ENCODE measurements at places on chromosomes 13 and 19.

DNA sequence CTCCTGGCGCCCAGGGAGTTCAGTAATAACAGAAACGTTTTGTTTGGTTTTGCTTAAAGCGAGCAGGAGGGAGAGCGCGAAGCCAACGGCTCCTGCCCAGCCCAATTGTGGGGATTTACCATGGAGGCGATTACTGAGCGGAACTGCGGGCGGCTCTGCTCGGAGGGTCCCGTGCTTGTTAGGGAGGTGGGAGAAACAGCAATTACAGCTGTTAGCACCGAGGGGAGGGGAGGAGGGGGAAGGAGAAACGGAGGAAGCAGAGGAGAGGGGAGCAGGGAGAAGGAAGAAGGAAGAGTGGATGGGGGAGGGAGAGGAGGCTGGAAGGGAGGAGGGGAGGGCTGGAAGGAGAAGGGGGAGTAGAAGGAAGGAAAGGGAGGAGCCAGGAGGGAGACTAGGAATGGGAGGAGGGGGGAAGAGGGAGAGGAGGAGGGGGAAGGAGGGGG lies 7.7 kb upstream of the ONECUT3 start:
- DNase-seq, result no peak

DNA sequence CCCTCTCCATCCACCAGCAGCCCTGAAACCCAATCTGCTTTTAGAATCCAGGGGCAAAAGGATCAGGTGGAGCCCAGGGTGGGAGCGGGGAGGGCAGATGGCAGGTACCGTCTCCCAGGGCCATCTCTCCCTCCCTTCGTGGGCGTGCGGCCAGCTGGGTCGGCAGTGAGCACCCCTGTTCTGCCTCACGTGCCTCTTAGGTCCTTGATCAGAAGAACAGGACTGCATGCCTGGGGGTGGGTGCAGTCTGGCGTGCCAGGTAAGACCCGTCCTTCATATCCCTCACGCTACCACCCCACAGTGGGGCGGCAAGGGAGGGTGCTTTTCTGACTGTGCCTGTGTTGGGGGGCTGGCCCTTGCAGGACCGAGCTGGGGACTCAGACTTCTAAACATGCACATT lies 2.0 kb downstream of the SLC8A2 start:
- no peak for DNase-seq

DNA sequence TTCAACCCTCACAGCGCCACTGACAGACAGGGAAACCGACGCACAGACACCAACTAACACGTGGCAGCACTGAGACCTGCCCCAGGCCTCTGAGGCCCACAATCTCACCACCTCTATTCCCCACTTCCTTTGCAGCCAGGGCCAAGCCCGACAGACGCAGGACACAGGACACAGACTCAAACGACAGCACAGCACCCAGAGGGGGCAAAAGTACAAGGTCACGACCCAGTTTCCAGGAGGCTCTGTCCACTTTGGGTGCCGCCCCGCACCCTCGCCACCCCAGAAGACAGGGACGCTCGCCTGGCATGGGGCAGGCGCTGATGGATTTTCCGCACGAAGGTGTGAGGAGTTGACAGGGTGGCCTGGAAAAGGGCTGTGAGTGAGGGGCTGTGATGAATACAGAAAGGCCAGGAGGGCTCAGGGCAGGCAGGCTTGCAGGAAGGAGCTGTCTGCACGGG lies 48.8 kb downstream of the MLLT1 start:
- DNase-seq, result no peak

- no peak for DNase-seq
These were observed 8.1 kb downstream of the KCNN1 start for GRCh38 chr19:17975032-17975431.

DNA sequence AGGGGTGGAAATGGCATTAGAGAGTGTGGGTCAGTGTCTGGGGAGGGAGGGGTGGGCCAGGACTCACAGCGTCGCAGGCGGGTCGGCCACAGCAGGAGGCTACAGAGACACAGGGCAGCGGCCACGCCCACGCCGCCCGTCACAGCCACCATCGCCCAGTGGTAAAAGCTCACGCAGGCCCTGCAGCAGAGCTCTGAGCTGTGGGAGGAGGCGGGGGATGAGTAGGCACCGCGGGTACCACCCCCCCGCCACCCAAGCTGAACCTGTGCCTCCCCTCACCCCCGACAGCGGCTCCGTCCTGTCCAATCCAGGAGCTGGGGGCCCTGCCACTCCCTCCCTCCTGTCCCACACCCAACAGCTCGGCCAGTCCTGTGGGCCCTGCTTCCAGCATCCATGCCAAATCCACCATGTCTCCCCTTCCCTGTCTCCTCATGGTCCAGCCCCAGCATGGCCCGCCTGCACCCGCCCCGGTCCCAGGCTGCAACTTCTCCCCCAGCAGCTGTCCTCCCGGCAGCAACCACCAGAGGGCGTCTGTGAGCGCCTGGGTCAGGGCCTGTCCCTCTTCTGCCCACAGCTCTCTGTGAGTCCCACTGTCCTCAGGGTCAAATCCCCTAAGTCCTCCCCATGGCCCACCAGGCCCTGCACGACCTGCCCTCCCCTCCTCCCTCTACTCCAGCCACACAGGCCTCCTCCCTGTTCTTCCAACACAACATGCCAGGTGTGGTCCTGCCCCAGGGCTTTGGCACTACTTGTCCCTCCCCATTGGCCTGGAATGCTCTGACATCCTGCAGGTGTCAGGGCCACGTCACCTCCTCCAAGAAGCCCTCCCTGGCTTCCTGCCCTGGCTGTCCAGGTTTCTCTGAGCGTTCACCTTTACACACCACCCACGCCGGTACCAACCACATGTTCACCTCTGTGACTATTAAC lies 6.0 kb downstream of the TEKTIP1 start:
- no peak for DNase-seq

GRCh38 chr13:21517576-21517975 lies 58.5 kb upstream of the ZDHHC20 start:
- DNase-seq, result no peak

- no peak for DNase-seq
These were observed 257.8 kb upstream of the IPO5 start for GRCh38 chr13:97695684-97696083.

Measured in thymus (tissue), 14 donors.